T-helper 2 cell treated with Interferon-gamma antibody and Interleukin-4, amounts not matched to agents 5 μg/mL and 100 μg/mL, for 36 hours (primary cell): ENCODE measurements at places on chromosomes 7 and 10.

GRCh38 chr7:132577206-132578049 lies 1.2 kb upstream of the PLXNA4 start:
- no peak for DNase-seq

GRCh38 chr10:50590935-50591334 lies 32.8 kb downstream of the SGMS1 start:
- no peak for DNase-seq

DNA sequence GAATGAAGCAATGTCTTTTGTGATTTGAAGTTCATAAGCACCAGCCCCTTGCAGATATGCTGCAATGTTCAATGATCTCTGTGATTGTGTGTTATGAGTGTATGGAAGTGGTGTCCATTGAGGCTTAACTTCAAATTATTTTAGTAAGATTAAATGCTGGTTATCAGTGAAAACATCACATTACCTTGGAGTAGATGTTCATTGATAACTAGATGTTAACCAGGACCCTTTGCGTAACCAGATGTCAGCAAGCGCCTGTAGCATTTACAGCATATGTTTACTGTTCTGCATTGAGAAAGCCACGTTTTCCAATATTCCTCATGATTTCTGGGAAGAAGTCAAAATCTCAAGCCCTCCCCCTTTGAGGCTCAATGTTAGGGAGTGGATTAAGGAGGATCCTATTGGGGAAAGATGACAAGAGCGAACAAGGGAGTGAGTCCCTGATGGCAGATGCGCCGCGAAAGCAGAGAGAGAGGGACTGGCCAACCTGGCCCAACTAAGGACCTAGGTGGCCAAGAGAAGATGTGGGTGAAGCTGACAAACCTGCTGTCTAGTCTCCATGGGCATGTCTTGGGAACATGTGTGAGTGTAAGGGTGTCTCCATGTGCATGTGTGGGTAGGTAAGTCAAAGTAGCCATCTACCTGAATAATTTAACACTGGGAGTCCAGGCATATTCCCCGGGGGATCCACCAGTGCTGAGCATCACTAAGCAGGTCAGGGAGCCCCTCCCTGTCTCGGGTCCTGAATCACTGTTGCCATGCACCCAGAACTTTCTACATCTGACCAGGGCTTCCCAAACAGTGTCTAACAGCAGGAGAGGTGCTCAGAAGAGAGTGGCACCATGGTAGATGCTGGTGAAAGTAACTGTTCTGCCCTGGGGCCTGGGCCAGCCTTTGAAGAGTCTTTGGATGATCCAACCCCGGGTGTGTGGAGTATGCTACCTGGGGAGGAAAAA lies 141.6 kb upstream of the GDF10 start:
- no peak for DNase-seq

DNA sequence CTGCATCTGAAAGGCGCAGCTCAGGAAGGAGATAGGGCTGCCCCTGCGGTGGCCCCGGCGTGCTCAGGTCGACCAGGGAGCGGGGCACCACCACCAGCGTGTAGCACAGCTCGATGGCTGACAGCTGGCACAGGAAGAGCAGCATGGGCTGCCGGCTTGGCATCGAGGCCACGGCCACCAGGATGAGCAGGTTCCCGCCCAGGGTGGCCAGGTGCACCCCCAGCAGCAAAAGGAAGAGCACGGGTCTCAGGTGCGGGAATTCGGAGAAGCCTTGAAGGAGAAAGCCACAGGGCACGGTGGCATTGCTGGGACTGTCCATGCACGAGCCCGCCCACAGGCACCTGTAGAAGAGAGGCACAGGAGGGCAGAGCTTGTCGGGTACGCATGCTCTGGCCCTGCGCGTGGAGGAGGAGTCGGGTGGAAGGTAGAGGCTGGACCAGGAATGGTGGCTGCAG lies 33.9 kb downstream of the TAS2R41 start:
- no peak for DNase-seq

- DNase-seq: no peak
Measured at GRCh38 chr10:64011912-64012714, 490.9 kb downstream of the REEP3 start.

DNA sequence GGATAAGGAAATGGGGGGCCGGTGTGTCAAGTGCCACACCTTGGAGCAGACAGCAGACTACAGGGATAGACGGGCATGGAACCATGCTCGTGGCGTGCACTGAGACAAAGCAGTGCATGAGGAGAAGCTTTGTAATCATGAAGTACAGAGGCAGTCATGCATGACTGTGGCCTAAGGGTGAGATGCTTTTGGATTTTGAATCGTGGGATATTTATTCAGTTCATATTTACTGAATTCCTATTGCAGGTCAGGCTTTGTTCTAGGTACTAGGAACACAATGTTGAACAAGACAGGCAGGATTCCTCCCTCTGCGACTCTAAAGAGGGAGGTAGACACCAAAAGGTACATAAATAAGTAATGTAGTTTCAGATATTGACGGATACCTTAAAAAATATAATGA lies 597.6 kb downstream of the PARD3 start:
- no peak for DNase-seq

DNA sequence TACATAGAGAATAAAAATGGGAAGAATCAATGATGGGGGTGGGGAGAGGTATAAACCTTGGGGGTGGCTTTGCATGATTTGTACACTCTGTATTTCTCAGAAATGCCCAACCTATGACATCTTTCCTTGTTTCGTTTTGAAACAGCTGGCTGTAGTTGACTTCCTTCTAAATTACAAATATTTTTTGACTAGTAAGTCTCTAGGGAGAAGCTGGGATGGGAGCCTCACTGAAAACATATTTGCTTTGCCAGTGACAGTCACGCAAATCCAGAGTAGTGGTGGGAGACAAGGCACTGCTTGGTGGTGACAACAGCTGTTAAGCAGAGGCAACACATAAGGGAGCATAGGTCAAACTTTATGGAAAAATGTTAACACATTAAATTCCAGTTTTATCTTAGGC lies 440.5 kb downstream of the SEMA3D start:
- no peak for DNase-seq

- no peak for DNase-seq
Measured at GRCh38 chr10:102007796-102008195, 48.2 kb downstream of the ARMH3 start.
